Natural killer cell (primary cell): ENCODE measurements at places on chromosomes 3 and 15.

- no peak for DNase-seq
- H3K4me1 ChIP-seq = no peaks in the 10 kb centered on the region
- H3K4me3 ChIP-seq = no peak overlapping the region
- no peaks in the 10 kb centered on the region for H3K27me3 ChIP-seq
Observed at GRCh38 chr15:27218426-27218825, 247.4 kb downstream of the GABRG3 start.

DNA sequence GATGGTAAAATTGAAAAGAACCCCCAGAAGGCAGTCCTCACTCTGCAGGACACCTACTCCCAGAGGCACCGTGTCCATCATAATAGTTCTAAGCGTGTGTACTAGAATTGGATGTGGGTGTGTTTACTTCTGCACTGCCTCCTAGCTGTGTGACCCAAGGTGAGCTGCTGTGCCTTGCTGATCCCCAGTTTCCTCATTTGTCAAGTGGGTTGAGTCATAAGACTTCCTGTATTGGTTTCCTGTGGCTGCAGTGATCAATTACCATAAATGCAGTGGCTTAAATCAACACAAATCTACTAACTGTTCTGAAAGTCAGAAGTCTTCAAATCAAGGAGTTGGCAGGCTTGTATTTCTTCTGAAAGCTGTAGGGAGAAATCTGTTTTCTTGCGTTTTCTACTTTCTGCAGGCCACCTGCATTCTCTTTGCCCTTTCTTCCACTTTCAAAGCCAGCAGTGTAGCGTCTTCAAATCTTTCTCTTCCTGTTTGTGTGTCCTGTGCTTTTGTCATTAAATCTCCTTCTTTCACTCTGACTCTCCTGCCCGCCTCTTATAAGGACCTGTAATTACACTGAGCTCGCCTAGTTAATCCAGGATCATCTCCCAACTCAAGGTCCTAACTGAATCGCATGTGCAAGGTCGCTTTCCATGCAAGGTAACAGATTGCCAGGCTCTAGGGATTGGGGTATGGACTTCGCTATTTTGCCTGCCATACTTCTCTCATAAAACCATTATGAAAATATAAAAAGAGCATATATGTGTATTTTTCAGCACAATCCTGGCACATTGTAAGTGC is 59.0 kb downstream of the RORA start:
- peaks cover 4% of the 10 kb centered on the region for H3K4me1 ChIP-seq
- H3K27me3 ChIP-seq = no peaks in the 10 kb centered on the region
- H3K4me3 ChIP-seq = no peak overlapping the region

DNA sequence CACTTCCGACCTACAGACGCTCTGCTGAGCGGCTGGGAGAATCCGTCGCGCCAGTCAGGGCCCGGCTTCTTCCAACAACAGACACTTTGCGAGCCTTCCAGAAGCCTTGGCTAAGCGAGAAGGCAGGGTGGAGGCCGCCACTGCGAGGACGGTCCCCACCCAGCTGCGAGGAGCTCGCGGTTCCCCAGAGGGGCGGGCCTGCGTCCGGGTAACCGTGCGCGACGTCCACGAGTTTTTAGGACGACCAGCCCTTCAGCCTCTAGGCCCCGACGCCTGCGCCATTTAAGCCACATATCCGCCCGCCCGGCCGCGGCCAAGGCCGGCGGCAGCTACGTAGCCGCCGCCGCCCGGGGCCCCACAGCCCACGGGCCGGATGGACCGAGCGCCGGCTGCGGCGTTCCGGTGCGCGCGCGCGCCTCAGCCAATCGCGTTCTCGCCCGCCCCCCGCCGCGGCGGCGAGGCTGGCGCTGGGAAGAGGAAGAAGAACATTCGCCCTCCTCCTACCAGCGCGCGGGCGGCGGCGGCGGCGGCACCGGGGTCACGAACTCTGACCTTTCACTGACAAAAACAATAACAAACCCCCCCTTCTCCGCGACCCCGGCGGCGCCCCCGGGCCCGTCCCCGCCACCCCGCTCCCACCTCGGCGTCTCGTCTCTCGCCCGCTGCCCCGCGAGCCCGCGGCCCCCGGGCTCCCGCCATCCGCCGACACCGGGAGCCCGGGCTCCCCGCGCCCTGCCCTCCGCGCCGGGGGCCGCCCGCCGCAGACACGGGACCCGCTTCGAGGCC is at the start of gene NR2C2:
Gene NR2C2, plus strand, starts transcription at position 484 of the 786 bp plus-strand sequence. CDS start 56,332 bp downstream, outside the sequence.
- peaks cover 25% of the 10 kb centered on the region for H3K36me3 ChIP-seq
- peak within 1 kb of the TSS; percentile 100 for H3K4me3 ChIP-seq
- peak within 1 kb of the TSS; percentile 100 for H3K27ac ChIP-seq

DNA sequence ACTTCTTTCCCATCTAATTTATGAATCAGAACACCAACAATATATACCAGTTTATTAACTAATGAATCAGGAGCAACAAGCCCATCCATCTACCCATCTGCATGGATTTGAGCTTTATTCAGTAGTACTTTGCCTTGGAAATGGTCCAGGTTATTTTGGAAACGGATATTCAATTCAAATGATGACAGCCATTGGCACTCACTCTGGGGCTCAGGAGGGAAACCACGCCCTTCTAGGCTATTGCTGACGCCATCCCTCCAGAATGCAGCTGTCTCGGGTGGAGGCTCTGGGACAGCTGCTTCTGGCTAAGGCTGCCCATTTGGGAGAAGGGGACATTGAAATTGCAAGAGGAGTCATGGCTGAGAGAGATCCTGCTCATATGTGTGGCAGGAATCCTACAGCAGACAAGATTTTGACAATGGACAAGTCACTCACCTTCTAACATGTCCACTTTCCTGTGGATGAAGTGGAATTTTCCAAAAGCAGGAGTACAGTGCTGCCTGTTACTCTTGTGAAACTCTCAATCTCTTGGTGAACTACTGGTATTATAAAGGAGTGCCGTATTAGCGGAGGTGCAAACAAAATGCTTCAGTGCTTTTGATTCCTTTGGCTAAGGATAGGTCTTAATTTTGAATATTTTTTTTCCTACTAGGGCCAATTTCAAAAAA is 29.3 kb upstream of the TRAK1 start:
- no peak for DNase-seq
- H3K4me3 ChIP-seq = no peak overlapping the region
- H3K27me3 ChIP-seq = no peaks in the 10 kb centered on the region
- H3K27ac ChIP-seq = no peak overlapping the region
- H3K4me1 ChIP-seq = peaks cover 15% of the 10 kb centered on the region
- H3K36me3 ChIP-seq = no peaks in the 10 kb centered on the region

GRCh38 chr15:89326316-89326715 is 8.3 kb downstream of the POLG start:
- peaks cover 100% of the 10 kb centered on the region for H3K36me3 ChIP-seq
- no peak overlapping the region for H3K27ac ChIP-seq
- H3K27me3 ChIP-seq = no peaks in the 10 kb centered on the region
- no peak overlapping the region for H3K4me3 ChIP-seq

GRCh38 chr3:58679974-58680666 is 13.5 kb upstream of the FAM3D start:
- no peaks in the 10 kb centered on the region for H3K4me1 ChIP-seq
- H3K36me3 ChIP-seq = no peaks in the 10 kb centered on the region
- no peak overlapping the region for H3K4me3 ChIP-seq
- H3K27me3 ChIP-seq = no peaks in the 10 kb centered on the region
- no peak for DNase-seq
- H3K27ac ChIP-seq = no peak overlapping the region

- no peak overlapping the region for H3K4me3 ChIP-seq
- no peak for DNase-seq
- no peaks in the 10 kb centered on the region for H3K36me3 ChIP-seq
- peaks cover 7% of the 10 kb centered on the region for H3K4me1 ChIP-seq
- no peak overlapping the region for H3K27ac ChIP-seq
Observed at GRCh38 chr3:129032716-129033115, 27.9 kb upstream of the GP9 start.

DNA sequence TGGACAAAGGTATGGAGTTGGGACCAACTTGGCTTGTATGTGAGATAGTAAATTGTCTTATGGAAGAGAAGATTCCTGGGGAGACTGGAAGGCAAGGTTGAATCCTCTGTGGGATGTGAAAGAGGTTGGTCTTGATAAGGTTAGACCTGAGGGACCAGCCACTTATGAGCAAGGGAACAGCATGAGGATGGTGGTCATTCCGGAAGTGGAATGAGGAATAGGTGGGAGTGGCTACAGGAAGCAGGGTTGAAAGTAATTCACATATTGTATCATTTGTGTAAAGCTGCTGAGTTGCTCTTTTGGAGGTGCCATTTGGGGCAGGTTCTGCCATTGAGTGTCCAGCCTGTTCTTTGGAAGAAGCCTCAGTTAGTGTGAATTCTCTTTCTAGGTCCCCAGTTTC is 13.2 kb downstream of the USP13 start:
- H3K36me3 ChIP-seq = no peaks in the 10 kb centered on the region
- DNase-seq = no peak
- H3K27ac ChIP-seq = no peak overlapping the region
- no peaks in the 10 kb centered on the region for H3K4me1 ChIP-seq
- H3K27me3 ChIP-seq = no peaks in the 10 kb centered on the region

DNA sequence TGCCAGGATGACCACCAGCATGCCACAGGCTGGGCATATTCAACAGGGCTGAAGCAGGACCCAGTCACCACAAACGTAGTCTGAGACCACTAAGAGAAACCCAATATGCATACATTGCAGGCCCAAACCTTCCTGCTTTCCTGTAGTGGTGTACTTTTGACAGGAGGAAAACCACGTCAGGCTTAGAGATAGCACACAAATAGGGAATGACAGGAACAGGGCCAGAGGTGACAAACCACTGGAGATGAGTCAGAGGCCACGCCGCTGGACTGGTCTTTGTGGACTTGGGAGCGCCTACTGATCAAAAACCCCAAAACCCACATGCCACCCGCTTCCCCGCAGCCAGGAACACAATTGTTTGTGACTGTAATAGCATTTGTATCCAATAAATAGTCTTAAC is 3.6 kb upstream of the EFCAB12 start:
- H3K4me1 ChIP-seq = peaks cover 22% of the 10 kb centered on the region
- DNase-seq = no peak
- H3K27me3 ChIP-seq = no peaks in the 10 kb centered on the region
- no peak overlapping the region for H3K4me3 ChIP-seq
- peaks cover 44% of the 10 kb centered on the region for H3K36me3 ChIP-seq
